Foreskin keratinocyte (primary cell): ENCODE measurements at places on chromosomes 2 and 18.

DNA sequence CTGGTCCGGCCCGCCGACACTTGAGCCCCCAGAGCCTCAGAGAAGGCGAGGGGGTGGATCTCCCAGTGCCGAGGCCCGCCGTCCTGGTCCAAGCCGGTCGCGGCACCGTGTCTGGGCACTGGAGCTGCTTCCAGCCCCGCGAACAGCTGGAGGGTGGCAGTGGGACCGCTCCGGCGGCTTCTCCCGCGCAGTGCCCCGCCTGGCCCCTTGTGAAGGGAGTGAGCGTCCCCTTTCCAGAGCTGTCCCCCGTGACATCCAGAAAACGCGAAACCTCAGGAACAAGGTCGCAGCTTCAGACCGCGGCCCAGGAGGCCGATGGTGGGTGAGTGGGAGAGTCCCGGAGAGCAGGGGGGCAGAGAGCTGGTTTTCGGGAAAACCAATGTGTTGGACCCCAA is 579 bp upstream of the EMX1 start:
- DNase-seq: no peak

GRCh38 chr2:51628917-51629316 is 597.0 kb upstream of the NRXN1 start:
- no peak for DNase-seq

DNA sequence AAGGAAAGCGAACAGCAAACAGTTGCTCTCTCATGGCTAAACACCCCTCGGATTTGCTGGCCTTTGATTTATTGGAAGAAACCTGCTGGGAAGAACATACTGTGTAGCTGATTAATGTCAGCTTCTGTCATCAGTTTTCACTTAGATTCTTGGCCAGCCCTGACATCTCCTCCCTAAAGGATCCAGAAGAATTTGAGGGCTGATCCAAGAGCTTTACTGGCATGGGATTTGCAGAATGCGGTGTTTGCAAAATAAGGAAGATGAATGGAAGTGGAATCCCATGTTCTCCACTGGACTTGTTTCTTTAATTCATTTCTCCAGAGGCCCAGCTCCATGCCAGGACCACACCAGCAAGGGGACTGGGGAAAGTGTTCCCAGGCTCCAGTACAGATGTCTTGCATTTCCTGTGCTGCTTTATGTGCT is 80.5 kb downstream of the RDH14 start:
- DNase-seq: no peak

DNA sequence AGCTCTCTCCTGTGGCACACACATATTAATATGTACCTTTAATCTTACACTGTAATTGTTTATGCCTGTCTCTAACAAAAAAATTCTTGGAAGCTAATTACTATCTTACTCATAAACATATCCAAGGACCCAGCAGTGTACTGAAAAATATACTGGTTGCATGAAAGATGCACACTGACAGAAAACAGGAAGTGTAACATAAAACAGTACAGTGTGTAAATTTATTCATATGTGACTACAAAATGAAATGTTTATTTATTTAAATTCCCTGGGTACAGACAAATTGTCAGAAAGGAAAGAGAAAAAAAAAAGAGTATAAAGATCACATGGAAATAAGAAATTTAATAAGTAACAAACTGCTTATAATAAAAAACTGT is 28.5 kb downstream of the TMEM131 start:
- no peak for DNase-seq

GRCh38 chr2:12824351-12824777 is 107.6 kb downstream of the TRIB2 start:
- no peak for DNase-seq

DNA sequence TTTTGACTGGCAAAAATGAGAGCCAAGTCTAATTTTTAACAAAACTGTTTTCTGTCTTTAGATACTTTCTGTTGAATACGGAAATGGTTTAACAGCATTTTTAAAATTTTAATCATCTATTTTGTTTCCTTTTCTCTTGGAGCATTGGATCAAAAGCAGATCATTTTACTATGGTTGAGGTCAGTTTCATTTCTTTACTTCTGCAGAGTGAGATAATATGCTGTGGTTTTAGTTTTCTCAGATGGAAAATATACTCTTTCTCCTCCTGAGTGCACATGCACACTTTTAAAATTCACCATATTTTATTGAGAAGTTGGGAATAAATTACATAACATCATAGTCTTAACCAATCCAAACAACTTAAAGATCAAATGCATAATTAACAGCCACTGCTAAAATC is 283.3 kb downstream of the SLC8A1 start:
- no peak for DNase-seq

GRCh38 chr2:179454443-179455171 is 190.0 kb upstream of the SESTD1 start:
- DNase-seq: peak; percentile 78

GRCh38 chr2:230900336-230900995 is 24.6 kb downstream of the GPR55 start:
- DNase-seq: no peak

GRCh38 chr18:54255141-54255540 is 14.2 kb upstream of the POLI start:
- no peak for DNase-seq

- DNase-seq: no peak
These were observed 18.0 kb upstream of the DNAH6 start for GRCh38 chr2:84498150-84498799.

DNA sequence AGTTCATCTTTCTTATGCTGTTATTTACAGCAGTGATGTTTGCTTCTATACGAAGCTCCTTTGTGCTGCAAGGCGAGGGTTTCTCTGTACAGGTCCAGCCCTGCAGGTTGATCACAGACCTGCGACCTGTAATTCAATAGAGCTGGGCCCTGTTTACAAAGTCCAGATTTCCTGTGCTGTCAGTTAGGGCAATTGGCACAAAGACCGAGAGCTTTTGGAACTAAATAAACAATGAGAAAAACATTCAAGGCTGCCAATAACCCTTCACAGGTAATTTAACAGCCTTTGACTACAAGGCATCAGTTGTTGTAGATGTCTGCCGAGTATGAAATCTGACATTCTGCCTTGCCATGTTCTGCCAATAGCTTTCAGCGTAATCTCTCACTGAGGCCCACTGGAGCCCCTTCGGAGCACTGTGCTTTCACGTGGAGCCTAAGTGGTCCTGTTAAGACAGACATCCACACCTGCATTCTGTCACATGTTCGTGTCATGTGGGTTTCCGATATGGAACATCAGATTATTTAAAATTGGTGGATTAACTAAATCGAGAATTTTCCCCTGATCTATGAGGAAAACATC is 232.5 kb downstream of the PTGR3 start:
- DNase-seq: no peak

GRCh38 chr2:14081521-14081920 is 551.0 kb upstream of the LRATD1 start:
- peak; percentile 51 for DNase-seq

DNA sequence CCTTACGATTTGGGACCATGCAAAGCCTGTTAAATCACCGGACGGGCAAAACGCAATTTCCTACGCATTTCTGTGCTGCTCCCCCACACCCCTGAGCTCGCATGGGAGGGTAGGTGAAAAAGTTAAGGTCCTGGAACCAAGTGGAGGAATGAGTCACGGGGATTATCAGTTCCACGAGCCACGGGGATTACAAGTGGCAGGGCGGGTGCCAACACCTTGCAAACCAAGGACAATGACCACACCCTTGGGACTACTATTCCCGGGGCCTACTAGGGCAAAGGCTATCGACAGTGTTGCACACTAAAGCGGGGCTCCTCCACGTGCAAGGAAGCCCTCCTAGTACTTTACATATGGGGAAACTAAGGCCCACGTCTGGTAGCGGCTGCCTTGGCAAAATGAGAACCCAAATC is 447 bp downstream of the RETSAT start:
- DNase-seq: peak; percentile 17

DNA sequence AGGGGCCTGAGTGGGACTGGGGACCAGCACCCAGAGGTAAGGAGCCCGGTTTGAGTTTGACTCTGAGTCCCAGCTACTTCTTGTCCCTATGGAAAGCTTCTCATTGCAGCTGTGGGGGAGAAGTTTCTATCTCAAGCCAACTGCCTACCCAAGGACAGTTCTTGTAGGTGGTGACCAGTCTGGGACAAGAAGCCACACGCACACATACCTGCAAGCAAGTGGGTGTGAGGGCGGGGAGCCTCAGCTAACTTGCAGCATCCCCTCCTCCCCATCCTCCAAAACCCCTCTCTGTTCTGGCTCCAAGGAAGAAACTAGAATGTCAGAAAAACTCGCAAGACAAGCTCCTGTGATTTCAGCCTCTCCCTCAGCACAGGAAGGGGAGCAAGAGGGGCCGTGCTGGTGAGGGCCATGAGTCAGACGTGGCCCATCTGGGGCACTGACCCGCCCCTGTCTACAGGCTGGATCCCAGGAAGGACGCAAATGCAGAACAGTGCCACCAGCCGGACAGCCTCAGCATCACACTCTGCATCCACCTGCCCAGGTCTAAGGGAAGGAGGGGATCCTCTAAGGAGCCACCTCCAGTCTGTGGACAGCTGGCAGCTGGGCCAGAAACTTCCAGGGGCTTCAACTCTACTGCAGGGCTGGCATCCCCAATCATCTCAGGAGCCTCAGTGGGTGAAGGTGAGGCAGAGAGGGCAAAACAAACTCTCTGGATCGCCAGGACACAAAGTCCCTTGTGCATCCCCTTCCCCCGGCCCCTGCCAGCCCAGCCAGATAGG is 103.4 kb downstream of the TNS1 start:
- DNase-seq: peak; percentile 58

DNA sequence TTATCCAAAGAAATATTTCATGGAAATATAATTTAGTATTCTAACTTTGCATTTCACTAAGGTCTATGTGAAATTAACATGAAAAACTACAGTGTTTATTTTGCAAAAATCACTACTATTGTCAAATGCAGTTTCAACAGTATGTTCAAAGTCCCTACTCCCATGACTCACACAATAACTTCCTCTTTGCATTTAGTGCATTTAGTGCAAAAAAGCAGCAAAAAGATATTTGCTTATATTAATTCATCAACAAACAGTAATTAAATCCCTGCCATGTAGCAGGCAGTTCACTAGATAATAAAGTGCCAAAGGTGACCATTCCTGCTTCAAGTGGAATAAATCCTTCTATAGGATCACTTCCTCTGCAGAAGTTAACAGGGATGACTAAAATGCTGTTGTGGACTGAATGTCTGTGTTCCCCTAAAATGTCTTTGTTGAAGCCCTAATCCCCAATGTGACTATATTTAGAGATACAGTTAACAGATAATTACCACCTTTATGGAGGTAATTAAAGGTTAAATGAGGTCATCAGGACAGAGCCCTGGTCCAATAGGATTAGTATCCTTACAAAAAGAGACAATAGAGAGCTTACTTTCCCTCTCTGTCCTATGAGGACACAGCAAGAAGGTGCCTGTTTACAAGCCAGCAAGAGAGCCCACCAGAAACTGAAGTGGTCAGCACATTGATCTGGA is 61.7 kb downstream of the STK39 start:
- no peak for DNase-seq

- no peak for DNase-seq
These were observed 3.0 kb upstream of the TMEM37 start for GRCh38 chr2:119428488-119429224.

GRCh38 chr2:161045726-161046125 is 114.5 kb upstream of the TANK start:
- no peak for DNase-seq

- DNase-seq: peak; percentile 2
These were observed 70.8 kb downstream of the LRP2 start for GRCh38 chr2:169291517-169291916.

- DNase-seq: no peak
These were observed 252.4 kb upstream of the SLC39A10 start for GRCh38 chr2:195404651-195405050.

- peak; percentile 30 for DNase-seq
These were observed 13.2 kb upstream of the SEH1L start for GRCh38 chr18:12934454-12935071.

DNA sequence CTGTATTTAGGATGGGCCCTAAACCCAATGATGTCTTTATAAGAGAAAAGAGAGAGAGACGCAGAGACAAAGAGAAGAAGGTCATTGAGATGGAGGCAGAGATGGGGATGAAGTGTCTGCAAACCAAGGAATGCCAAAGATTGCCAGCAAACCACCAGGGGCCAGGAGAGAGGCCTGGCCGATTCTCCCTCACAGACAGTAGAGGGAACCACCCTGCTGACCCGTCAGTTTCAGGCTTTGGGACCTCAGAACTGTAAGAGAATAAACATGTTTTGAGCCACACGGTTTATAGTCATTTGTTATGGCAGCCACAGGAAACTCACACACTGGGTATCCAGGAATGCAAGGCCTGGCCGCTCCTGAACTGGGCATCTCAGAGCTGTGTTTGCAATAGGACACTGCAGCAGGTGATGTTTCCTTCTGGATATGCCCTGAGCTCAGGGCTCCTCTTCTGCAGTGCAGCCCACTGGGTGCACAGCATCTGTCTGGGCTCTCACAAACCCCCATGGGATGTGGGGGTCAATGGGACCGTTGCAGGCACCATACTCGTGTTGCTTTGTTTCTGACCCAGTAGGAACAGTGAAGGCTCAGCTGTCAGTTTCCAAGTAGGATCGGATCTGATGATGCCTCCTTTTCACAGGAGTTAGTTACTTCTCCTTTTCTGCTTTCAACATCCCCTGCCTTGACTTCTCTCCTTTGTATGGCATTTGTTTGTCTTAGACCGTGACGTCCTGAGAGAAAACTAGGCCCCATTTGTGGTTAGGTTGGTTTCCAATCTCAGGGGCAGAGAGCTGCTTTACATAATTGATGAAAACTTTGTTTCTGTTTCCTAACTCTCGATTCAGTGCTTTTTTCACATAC is 20.8 kb downstream of the PTPN18 start:
- DNase-seq: no peak

GRCh38 chr2:96773922-96774321 is 13.2 kb downstream of the CNNM4 start:
- no peak for DNase-seq

- no peak for DNase-seq
These were observed 451.5 kb downstream of the EPHA4 start for GRCh38 chr2:221120643-221121042.

- peak; percentile 42 for DNase-seq
These were observed 806 bp downstream of the ZNF407 start for GRCh38 chr18:74598350-74599001.

DNA sequence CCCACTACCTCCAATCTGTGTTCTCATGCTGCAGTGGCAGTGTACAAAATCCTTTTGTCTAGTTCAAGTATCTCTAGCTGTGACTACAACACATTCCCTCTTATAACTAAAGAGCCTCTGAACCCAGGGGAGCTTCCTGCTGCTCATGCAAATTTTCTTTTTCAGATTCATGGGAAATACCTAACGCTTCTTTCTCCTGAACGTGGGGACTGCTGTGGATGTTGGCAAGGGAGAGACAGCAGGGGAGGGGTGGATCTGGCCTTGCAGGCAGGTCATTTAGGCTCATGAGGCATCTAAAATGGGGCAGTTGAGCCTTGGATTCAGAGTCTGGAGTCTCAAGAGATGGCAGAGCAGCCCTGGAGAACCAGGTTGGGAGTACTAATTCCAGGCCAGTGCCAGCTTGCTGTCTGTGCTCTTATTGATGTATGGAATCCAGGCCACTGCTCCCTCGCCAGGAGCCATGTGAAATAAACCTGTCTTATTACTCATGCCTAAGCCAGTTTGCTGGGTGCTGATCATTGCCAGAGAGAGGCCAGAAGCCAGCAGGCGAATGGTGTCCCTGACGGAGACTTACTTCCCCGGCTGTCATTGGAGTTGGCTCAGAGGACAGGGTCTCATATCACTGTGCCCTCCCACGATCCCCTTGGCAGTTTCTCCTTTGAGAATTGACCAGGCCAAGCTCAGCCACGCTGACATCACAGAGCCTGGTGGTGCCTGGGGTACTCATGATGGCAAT is 29.2 kb upstream of the TNP1 start:
- DNase-seq: peak; percentile 16
